ENCODE measurements at places on chromosomes 6 and 20. TPM values are rescaled to one million over a fixed set of nuclear protein-coding genes. Genes with fewer than 3 reads are reported as not detected.

GRCh38 chr6:53236241-53236640 is 87.6 kb upstream of the GCM1 start:
- no peak for DNase-seq

DNA sequence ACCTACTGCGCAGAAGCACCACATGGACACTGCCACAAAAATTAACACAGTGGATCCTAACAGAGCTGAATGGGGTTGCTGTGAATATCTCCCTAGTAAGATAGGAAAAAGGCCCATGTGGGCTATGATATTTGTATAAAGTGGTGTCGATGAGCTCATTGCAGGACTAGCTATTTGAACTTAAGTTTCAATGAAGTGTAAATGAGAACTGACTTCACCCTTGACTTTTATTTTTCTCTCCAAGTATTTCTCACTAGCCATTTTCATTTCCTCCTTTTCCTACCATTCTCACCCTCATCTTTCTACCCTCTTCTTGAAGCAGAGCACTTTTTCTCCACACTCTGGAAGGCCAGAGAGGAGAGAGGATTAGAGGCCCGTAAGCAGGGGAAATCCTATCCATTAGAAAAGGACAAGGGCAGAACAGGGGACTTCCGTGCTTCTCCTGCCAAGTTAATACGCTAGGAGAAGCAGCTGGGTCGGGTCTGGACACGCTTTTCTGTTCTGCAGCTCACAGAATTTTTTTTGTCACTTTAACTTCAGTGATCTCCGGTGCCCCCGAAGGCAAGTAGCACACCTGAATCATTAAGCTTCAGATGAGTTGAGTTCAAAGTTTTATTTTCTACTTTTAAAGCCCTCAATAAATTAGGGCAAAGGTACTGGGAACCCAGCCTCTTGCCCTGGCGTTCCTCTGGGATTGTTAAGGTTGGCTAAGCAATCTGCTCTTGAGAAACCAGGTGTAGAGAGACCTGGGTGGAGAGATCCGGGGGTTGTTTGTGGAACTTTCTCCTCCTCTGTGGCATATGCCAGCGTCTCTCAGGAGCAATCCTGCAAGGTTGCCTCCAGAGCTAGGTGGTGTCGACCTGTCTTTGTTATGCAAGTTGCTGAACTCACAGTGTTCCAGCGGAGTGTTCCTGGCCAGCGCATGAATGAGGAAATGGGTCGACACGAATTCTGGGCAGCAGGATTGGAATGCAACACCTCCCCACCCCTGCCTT is 56.2 kb upstream of the ARID1B start:
- DNase-seq, result no peak

GRCh38 chr6:36757206-36757605 is 59.6 kb downstream of the RAB44 start:
- no peak for DNase-seq

- DNase-seq, result no peak
Measured at GRCh38 chr20:920311-920710, 4.2 kb upstream of the ANGPT4 start.

MUC21 gene
- not detected for total RNA-seq

MYBL2 gene
- not detected for total RNA-seq

GLP1R gene
- not detected for total RNA-seq

DNA sequence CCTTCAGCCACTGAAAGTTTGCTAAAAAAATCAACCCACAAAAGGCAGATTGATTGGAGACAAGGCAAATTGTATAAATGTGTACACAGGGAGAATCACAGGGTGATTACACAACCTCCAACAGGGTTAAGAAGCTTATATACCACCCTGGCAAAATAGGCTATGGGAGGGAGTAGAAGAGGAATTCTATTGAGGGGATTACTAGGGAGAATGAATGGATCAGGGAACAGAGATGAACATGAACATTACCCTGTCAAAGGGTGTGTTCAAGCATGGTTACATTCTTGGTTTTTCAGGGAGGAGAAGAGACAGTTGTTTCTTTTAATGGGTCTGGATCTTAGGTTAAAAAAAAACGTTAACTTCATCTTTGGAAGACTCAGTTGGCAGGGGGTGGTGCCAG is 5.1 kb upstream of the MRS2 start:
- DNase-seq, result no peak

Measured in sigmoid colon (tissue), 7 donors.